CD4-positive, CD25-positive, alpha-beta regulatory T cell (primary cell): ENCODE measurements at places on chromosomes 13 and 19. TPM values are rescaled to one million over a fixed set of nuclear protein-coding genes. Genes with fewer than 3 reads are reported as not detected.

PNMA8A gene
- not detected for total RNA-seq

GTF3A gene
- 165 TPM for total RNA-seq

ADGRE1 gene
- 2.4 TPM for total RNA-seq

BORA gene
- 7.0 TPM for total RNA-seq

LGALS7 gene
- not detected for total RNA-seq

KIR3DL1 gene
- total RNA-seq = not detected
